Retina (tissue), 1 donor: ENCODE measurements at places on chromosomes 4 and X.

GRCh38 chrX:39757971-39758370, 339.8 kb downstream of the BCOR start:
- no peak for DNase-seq

DNA sequence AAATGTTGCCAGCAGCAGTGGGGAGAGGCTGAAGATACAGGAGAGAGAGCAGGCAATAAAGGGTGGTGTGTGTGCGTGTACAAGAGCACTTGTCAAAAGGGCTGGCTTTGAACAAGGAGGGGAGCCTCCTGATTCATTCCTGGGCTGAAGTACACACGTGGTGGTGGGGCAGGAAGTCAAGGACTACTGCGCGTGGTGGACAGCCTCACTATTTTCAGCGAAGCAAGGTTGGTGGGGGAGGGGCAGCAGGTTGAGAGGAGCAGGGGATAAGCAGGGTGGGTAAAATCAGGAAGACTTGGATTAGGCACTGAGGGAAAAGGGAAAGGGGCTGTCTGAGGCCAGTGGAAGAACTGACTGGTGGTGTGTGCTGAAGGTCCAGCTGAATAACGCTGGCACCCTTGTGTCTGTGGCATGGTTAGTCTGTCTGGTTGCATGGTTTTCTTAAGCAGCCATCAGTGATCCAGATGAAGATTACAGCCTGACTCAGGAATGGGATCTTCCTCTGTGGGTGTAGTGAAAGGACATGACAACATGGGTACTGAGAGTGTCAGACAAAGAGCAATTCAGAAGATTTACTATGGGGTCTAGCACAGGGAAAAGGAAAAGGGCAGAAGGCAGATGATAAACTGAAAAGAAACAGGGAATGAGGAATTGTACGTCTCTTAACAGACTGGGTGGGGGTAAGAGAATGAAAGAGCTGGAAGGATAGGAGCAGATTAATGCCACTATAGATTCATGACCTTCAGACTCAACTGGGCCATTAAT, 149.8 kb downstream of the CHM start:
- no peak for DNase-seq

GRCh38 chr4:145295547-145295946, 115.2 kb upstream of the OTUD4 start:
- no peak for DNase-seq

DNA sequence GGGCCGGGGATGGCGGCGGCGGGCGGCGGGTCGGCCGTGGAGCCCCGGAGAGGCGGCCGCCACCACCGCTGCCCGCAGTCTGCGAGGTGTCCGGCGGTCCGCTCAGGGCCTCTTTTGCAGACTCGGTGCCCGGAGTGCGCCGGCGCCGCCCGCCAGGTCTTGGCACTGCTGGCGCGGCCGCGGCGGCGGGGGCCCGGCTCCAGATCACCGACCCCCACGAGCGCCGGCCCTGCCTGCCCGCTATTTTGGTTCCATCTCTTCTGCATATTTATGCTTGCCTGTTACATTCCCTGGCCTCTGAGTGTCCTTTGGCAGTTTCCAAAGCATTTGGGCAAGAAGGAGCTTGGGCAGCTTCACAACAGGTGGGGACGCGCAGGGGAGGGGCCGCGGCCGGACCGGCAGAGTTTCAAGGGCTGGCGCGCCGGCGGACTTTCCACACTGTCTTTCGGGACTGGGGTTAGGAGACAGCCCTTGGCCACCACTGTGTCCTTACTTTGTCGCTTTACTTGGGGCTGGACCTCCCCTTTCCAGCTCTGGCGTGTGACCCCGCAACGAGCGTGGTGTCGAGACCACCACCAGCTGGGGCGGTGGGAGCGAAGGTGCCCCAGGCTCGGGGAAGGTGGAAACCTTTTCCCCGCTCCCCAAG, 668 bp upstream of the TAPT1 start:
- DNase-seq, result peak; percentile 84

- DNase-seq, result no peak
Observed at GRCh38 chr4:10281996-10282395, 165.4 kb upstream of the WDR1 start.

- no peak for DNase-seq
Observed at GRCh38 chr4:10084651-10085358, 31.8 kb downstream of the WDR1 start.
